ENCODE measurements at places on chromosomes 13 and 19. TPM values are rescaled to one million over a fixed set of nuclear protein-coding genes. Genes with fewer than 3 reads are reported as not detected.

GRCh38 chr19:49497047-49497788 is 984 bp downstream of the RPS11 start:
- peak overlapping the region; percentile 95 for H3K27ac ChIP-seq
- H3K4me3 ChIP-seq = peak overlapping the region; percentile 99
- DNase-seq = peak; percentile 83
- H3K36me3 ChIP-seq = peaks cover 38% of the 10 kb centered on the region

DNA sequence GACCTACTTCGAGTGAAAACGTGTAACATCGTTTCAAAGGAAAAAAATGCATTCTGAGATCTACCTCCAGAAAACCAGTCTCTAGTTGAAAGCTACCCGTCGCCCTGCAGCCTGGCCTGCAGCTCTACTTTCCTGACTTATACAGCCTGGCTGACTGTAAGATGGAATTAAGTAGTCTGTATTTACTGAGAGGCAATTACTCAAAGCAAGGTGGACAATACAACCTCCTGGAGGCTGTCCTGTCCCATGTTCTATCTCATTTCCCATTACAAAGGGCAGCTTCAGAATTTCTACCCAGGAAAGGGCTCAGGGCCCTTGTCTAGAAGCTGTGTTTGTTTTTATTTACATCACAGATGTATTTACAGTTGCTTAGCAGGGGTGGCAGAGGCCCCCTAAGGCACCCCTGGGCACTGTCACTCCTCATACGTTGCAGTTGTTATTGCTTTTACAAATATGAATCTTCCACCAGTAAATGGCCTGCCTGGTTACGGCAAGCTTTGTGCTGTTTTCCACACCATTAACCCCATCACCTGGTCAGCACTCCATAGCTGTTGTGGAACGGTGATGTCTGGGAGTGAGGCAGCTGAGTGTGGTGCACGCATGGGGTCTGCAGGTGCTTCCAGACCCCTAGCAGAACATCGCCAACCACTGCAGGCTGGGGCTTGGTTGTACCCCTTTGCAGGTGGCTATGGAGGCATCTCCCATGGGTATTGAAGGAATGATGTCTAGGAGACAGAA is 46.3 kb upstream of the MTIF3 start:
- no peaks in the 10 kb centered on the region for H3K27me3 ChIP-seq
- H3K4me1 ChIP-seq = no peaks in the 10 kb centered on the region
- DNase-seq = no peak
- H3K36me3 ChIP-seq = no peaks in the 10 kb centered on the region

GRCh38 chr13:93309886-93310523 is 83.4 kb downstream of the GPC6 start:
- no peak for DNase-seq
- H3K27ac ChIP-seq = no peak overlapping the region
- no peaks in the 10 kb centered on the region for H3K36me3 ChIP-seq
- no peaks in the 10 kb centered on the region for H3K27me3 ChIP-seq
- H3K4me1 ChIP-seq = no peaks in the 10 kb centered on the region
- no peak overlapping the region for H3K4me3 ChIP-seq

- H3K4me3 ChIP-seq = no peak overlapping the region
- no peak overlapping the region for H3K27ac ChIP-seq
- H3K36me3 ChIP-seq = no peaks in the 10 kb centered on the region
- DNase-seq = peak; percentile 21
- peaks cover 25% of the 10 kb centered on the region for H3K4me1 ChIP-seq
- no peaks in the 10 kb centered on the region for H3K27me3 ChIP-seq
These were observed 7.3 kb downstream of the IFNL3 start for GRCh38 chr19:39237200-39238184.

The ZNF787 gene
- 29.6 TPM for total RNA-seq

GRCh38 chr19:30682999-30683536 is 310.9 kb downstream of the ZNF536 start:
- no peak overlapping the region for H3K4me3 ChIP-seq
- H3K4me1 ChIP-seq = no peaks in the 10 kb centered on the region
- H3K36me3 ChIP-seq = no peaks in the 10 kb centered on the region
- H3K27ac ChIP-seq = no peak overlapping the region
- no peaks in the 10 kb centered on the region for H3K27me3 ChIP-seq

DNA sequence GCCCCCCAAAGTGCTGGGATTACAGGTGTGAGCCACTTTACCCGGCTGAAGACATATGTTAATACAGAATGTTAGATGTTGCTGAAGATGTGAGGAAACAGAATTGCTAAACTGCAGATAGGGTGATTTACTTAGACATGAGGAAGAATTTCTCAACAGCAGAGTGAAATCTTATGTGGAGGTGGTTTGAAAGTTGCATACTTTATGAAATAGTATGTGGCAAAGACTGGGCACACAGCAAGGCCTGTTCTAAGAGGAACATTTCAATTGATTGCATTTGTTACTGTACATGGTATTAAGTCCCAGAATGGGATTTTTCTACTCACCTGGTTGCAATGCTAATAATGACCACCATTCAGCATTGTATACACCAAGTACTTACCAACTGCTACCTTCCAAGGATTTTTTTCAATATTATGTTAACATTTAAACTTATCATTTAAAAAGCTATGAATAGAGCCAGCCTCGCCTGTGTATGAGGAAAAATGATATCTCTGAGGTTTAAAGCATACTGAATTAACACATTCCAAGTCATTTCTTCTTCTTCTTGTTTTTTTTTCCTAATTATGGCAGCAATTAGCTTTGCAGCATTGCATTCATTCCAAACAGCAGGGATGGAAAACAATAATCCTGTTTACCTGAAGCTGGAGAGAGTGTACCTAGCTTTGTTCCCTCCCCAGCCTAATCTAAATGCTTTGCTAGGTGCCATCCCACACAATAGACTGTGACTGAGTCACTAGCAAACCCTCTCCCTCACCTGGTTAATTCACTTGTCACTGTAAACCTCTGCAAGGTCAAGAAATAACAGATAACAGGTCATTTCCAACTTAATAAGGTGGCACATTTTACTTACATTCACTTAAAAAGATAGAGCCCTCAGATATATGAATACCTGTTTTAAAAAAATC is 19.4 kb upstream of the KLF5 start:
- H3K36me3 ChIP-seq = no peaks in the 10 kb centered on the region
- H3K27ac ChIP-seq = no peak overlapping the region
- DNase-seq = no peak
- no peaks in the 10 kb centered on the region for H3K4me1 ChIP-seq
- no peaks in the 10 kb centered on the region for H3K27me3 ChIP-seq
- H3K4me3 ChIP-seq = no peak overlapping the region

DNA sequence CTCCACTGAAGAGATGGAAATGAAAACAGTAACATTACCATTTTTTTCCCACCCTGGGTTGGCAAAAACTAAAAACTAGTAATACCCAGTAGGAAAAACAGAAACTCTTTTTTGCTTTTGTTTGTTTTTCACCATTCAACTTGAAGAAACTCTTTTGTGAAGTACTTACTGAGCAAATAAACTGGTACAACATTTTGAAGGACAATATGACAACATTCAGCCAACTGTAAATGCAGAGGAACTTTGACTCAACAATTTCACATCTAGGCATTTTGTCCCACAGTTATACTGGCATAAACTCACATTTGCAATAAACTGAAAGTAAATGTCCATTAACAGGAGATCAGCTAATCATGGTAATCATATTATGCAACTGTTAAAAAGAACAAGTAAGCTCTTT is 152.5 kb downstream of the RNF17 start:
- no peak overlapping the region for H3K27ac ChIP-seq
- no peaks in the 10 kb centered on the region for H3K36me3 ChIP-seq
- no peak for DNase-seq
- no peak overlapping the region for H3K4me3 ChIP-seq

DNA sequence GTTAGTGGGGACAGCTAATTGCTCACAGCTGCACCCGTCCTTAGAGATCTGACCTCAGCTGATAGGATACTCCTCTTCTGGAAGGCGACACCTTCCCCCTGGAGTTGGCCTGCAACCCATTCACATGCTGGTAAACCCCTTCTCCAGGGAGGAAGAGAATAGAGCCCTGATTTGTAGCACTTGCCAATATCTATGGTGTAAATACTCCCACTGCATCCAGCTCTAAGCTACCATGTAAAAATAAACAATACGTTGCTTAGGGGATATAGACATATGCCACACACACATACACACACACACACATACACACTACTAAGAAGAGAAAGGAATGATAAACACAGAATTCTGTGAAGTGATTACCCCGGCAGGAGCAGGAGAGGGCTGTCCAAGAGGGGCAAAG is 49.4 kb upstream of the KCTD15 start:
- DNase-seq = no peak
- no peak overlapping the region for H3K4me3 ChIP-seq
- no peaks in the 10 kb centered on the region for H3K36me3 ChIP-seq
- H3K27me3 ChIP-seq = no peaks in the 10 kb centered on the region
- no peak overlapping the region for H3K27ac ChIP-seq
- no peaks in the 10 kb centered on the region for H3K4me1 ChIP-seq

- H3K36me3 ChIP-seq = no peaks in the 10 kb centered on the region
- no peak overlapping the region for H3K27ac ChIP-seq
- H3K4me3 ChIP-seq = no peak overlapping the region
- DNase-seq = no peak
- H3K27me3 ChIP-seq = no peaks in the 10 kb centered on the region
- no peaks in the 10 kb centered on the region for H3K4me1 ChIP-seq
These were observed 44.7 kb downstream of the TDRD3 start for GRCh38 chr13:60441761-60442160.

DNA sequence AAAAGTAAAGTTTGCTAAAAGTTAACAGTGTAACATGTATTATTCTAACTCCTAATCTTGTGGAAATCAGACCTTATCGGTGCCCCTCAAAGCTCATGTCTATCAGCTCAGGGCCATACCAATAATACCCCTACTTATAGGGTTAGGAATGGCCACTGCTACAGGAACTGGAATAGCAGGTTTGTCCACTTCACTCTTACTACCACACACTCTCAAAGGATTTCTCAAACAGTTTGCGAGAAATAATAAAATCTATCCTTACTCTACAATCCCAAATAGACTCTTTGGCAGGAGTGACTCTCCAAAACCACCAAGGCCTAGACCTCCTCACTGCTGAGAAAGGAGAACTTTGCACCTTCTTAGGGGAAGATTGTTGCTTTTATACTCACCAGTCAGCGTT is 1677.7 kb downstream of the OLFM4 start:
- no peak for DNase-seq
- no peaks in the 10 kb centered on the region for H3K36me3 ChIP-seq
- no peaks in the 10 kb centered on the region for H3K27me3 ChIP-seq
- no peak overlapping the region for H3K4me3 ChIP-seq
- no peak overlapping the region for H3K27ac ChIP-seq
- H3K4me1 ChIP-seq = no peaks in the 10 kb centered on the region

GRCh38 chr13:31638577-31638976 is 100.7 kb upstream of the RXFP2 start:
- no peaks in the 10 kb centered on the region for H3K36me3 ChIP-seq
- H3K27me3 ChIP-seq = no peaks in the 10 kb centered on the region
- H3K4me3 ChIP-seq = no peak overlapping the region
- no peaks in the 10 kb centered on the region for H3K4me1 ChIP-seq
- no peak for DNase-seq
- no peak overlapping the region for H3K27ac ChIP-seq

The ARMC6 gene
- 12.8 TPM for total RNA-seq

GRCh38 chr19:16224293-16225045 is 26.8 kb downstream of the AP1M1 start:
- no peak overlapping the region for H3K4me3 ChIP-seq
- peaks cover 73% of the 10 kb centered on the region for H3K36me3 ChIP-seq
- DNase-seq = no peak
- no peak overlapping the region for H3K27ac ChIP-seq

- peak overlapping the region; percentile 88 for H3K4me3 ChIP-seq
- peaks cover 27% of the 10 kb centered on the region for H3K4me1 ChIP-seq
- no peak for DNase-seq
- peak overlapping the region; percentile 90 for H3K27ac ChIP-seq
- H3K36me3 ChIP-seq = peaks cover 6% of the 10 kb centered on the region
These were observed 506 bp upstream of the AP1M1 start for GRCh38 chr19:16197188-16197621.

DNA sequence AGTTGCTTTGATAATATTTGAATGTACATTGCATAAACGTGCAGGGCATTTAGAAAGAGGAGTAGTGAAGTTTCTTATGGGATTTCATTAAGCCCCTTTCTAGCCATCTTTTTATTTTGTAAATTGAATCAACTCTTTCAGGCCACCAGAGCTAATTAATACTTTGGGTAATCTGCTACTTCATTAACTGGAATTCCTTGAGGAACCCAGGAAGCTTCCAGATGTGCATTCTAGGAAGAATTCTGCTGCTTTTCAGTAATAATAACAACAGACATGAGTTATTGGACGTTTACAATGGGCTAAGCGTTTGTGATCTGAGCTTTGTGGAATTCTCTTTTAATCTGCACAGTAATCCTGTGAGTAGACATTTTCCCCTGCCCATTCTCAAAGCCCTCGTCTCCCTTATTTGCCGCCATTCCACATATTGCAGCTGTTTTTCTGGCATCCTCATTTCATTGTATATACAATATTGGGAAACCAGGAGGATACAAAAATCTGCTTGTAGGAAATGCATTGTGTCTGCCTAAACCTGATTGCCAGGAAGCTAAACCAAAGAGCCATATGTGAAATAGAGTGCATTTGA is 103.9 kb downstream of the HS6ST3 start:
- no peak for DNase-seq
- no peak overlapping the region for H3K4me3 ChIP-seq
- no peaks in the 10 kb centered on the region for H3K4me1 ChIP-seq
- no peak overlapping the region for H3K27ac ChIP-seq
- no peaks in the 10 kb centered on the region for H3K36me3 ChIP-seq
- H3K27me3 ChIP-seq = no peaks in the 10 kb centered on the region

GRCh38 chr19:31947436-31948115 is 397.8 kb upstream of the ZNF507 start:
- DNase-seq = no peak
- H3K4me1 ChIP-seq = no peaks in the 10 kb centered on the region
- no peak overlapping the region for H3K4me3 ChIP-seq
- no peaks in the 10 kb centered on the region for H3K27me3 ChIP-seq

The SIGLECL1 gene
- not detected for total RNA-seq

GRCh38 chr19:5147074-5147977 is 178.4 kb downstream of the KDM4B start:
- no peak overlapping the region for H3K4me3 ChIP-seq
- H3K4me1 ChIP-seq = no peaks in the 10 kb centered on the region
- no peak overlapping the region for H3K27ac ChIP-seq
- no peaks in the 10 kb centered on the region for H3K36me3 ChIP-seq
- DNase-seq = no peak

The RBM42 gene
- total RNA-seq = 53.0 TPM

DNA sequence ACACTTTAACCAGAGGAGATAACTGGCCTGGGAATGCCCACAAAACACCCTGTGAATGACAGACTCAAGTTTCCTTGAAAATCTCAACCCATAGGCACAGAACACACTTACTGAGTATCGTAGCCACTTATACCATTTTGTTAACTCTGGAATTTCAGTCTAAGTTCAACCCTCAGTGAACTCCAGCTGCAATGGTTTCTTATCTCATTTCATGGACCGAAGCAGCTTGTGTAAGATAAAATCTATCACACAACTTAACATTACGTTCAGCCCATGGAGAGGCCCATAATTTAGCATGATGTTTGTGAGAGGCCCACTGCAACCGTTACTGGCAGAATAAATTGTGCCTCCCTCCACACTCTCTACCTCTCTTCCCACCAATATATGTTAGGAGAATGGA is 323.0 kb downstream of the DNAJC15 start:
- H3K4me1 ChIP-seq = no peaks in the 10 kb centered on the region
- no peaks in the 10 kb centered on the region for H3K27me3 ChIP-seq
- H3K4me3 ChIP-seq = no peak overlapping the region
- no peak overlapping the region for H3K27ac ChIP-seq

The ZNF45 gene
- total RNA-seq = 25.1 TPM
